Epithelial cell of proximal tubule (primary cell): ENCODE measurements at places on chromosomes 6 and 20.

- no peak for DNase-seq
Observed at GRCh38 chr6:152705327-152705726, 7.6 kb downstream of the MYCT1 start.

- peak; percentile 64 for DNase-seq
Observed at GRCh38 chr6:154615483-154616025, 105.1 kb upstream of the CNKSR3 start.

DNA sequence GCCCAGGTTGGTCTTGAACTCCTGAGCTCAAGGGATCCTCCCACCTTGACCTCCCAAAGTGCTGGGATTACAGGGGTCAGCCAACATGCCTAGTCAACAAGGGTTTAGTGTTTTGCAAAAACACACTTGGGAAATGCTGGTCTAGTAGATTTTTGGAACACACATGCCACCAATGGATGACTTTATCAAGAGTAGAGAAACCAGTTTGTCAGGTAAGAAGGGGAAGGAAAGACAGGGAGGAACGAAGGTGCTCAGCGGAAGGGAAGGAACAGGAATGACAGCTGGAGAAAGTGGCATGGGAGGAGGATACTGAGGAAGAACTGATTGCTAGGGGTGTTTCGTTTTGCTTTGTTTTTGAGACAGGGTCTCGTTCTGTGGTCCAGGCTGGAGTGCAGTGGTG is 15.6 kb upstream of the SEC63 start:
- no peak for DNase-seq

DNA sequence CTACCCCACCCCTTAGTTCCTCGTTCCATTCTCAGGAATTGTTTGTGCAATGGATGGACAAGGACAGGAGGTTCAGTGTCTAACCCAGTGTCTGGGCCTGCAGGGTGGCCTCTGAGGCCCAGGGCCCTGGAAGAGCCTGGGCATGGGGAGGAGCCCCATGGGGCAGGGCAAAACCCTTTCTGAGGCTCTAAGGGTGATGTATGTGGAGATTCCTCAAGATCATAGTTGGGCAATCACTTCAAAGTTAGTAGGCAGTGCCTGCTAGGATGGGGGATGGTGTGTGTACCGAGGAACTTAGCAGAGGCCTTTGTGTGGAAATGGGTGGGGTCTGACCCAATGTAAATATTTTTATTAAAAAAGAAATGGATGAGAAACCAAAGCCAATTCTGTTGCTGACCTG is 6.7 kb upstream of the C2 start:
- DNase-seq: no peak

DNA sequence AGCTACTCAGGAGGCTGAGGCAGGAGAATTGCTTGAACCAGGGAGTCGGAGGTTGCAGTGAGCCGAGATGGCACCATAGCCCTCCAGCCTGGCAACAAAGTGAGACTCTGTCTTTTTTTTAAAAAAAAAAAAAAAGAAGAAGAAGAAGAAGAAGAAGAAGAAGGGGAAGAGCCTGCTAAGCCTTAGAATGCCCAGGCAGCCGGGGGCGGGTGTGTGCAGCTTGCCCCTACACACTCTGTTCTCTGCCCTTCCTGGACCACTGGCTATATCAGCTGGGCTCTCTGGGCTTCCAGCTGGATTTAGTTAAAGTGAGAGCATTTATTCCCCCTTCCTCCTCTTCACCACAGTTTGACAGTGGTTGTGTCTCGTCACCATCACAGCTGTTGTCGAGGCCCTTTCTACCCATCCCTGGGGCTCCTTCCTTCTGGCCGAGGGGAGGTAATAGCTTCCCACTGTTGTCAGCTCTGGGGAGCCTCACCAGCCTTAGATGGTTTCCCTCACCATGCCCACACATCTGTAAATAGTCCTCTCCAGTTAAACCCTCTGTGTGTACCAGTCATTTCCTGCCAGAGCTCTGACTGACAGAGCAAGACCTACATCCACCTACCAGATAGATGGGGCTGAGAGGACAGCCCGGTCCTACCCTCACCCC is 77.6 kb downstream of the TRERF1 start:
- no peak for DNase-seq

DNA sequence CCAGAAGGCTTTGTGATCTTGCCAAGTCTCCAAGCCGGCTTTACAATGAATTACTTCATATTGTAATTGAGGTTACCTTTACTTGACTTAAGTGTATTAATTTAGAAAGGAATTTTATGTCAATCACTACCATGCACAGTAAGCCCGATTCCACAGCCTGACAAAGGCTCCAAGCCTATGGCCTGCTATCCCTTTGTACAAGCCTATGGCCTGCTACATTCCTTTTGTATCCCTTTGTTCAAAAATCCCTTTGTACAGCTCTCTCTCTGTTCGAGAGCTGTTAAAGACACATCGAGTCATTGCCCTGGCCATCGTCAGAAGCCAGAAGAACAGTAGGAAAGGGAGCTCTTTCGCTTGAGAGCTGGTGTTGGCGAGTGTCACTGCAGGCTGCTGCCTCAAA is 2.7 kb upstream of the EDN3 start:
- no peak for DNase-seq

- DNase-seq: peak; percentile 10
Observed at GRCh38 chr6:128696691-128697689, 176.6 kb upstream of the PTPRK start.

- peak; percentile 76 for DNase-seq
Observed at GRCh38 chr6:150336299-150336698, 32.5 kb upstream of the IYD start.

GRCh38 chr6:39791850-39792539 is at the start of gene DAAM2:
DAAM2 (plus strand) TSS chr6:39792376; CDS start chr6:39856303, 63,927 bp downstream.
- DNase-seq: no peak

DNA sequence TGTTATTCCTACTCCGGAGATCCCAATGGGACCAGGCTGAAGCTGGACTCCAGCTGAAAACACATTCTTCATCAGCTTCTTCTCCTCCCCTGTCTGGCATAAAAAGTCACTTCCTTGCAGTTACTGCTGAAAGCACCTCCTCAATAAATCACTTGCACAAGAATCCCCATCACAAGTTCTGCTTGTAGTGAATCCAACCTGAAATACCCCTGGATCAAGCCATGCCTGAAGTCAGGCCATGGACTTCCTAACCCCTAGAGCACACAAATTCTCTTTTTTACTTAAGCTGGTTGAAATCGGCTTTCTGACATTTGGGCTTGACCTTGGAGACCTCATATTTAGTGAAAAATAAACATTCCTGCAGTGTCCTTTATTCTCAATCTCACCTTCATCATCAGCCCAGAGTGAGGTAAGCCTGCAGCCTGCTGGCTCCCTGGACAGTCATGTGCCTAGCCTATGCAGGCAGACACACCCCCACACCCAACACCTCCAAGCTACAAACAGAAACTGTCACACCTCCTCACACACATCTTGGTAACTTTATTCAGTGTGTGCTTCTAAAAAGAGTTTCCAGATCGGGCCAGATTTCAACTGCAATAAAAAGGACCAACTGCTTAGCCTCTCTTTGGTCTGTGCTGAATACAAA is 51.5 kb upstream of the PTPRT start:
- no peak for DNase-seq

DNA sequence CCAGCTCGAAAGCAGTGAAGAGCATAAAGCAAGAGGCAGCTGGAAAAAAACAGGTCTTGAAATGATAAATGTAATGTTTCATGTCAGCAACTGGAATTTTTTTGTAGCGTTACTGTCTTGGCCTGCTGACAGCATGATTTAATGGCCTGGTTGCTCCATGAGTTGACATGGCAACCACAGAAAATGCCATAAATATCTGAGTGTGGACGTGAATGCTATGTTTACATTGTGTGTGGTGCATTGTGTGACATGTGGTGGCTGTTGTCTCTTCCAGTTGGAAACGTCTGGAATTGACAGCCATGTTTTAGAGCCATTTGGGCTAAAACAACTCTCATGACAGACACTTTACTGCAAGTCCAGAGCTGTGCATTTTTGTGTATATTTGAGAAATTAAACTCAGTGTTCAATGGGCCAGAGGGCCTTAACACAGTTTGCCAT is 170.0 kb downstream of the FOXA2 start:
- DNase-seq: no peak

DNA sequence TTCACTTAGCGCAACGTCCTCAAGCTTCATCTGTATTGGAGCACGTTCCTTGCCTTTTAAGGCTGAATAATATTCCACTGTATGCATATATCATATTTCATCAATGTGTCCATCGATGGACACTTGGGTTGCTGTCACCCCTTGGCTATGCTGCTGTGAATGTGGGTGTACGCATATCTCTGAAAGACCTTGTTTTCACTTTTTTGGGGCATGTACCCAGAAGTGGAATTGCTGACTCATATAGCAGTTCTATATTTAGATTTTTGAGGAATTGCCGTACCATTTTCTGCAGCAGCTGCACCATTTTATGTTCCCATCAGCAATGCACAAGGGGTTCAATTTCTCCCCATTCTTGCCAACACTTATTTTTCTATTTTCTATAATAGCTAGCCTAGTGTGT is 22.8 kb upstream of the SLC23A2 start:
- no peak for DNase-seq

DNA sequence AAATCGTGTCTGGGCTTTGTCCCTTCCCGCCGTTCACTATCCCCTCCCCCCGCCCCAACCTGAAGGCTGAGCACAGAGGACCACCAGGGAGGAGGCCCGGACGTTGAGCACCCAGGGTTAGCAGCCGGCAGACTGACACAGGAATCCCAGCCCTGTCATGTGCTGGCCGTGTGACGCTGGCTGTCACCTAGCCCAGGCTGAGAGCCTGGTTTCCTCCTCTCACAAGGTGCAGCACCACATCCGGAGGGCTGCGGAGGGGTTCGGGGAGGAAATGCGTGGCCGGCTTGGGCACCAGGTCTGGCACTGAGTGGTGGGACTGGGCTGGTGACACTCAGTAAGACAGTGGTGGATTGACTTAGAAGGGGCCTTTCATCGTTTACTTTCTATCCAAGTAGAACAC is 4.6 kb upstream of the LSM14B start:
- no peak for DNase-seq

GRCh38 chr6:53640361-53640760 is 25.2 kb downstream of the KLHL31 start:
- DNase-seq: no peak

GRCh38 chr6:148086843-148087242 is 255.8 kb upstream of the SASH1 start:
- DNase-seq: no peak

DNA sequence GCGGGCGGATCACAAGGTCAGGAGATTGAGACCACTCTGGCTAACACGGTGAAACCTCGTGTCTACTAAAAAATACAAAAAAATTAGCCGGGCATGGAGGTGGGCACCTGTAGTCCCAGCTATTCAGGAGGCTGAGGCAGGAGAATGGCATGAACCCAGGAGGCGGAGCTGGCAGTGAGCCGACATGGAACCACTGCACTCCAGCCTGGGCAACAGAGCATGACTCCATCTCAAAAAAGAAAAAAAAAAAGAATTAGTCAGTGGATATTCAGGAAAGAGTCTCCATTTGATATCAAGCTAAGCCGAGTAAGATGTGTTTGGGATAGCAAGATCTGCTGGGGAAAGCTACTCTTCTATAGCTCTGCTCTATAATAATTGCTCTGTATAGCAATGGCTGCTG is 41.0 kb downstream of the MOCS1 start:
- no peak for DNase-seq
